ENCODE measurements at places on chromosomes 6 and 20.

DNA sequence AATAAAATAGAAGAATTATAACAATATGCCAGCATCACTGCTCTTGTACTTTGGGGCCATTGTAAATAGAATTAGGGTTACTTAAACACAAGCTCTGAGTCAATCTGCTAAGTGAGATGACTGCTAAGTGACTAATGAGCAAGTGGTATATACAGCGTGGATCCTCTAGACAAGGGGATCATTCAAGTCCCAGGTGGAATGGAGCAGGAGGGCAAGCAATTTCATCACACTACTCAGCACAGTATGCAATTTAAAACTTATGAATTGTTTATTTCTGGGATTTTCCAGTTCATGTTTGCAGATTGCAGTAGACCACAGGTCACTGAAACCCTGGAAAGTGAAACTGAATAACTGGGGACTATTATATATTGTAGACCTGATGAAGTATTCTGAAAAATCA lies 235.3 kb downstream of the BTBD3 start:
- no peak for DNase-seq

GRCh38 chr6:140011537-140011936 lies 637.1 kb upstream of the CITED2 start:
- DNase-seq = no peak

DNA sequence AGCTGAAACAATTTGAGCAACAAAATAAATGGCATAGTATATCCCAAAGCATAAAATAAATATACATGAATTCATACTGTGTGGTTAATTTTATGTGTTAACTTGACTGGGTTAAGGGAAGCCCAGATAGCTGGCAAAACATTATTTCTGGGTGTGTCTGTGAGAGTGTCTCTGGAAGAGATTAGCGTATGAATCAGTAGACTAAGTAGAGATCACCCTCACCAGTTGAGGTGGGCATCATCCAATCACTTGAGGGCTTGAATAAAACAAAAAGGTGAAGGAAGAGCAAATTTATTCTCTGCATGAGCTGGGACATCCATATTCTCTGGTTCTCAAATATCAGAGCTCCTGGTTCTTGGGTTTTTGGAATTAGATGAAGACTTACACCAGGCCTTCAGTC lies 17.9 kb downstream of the SLC22A16 start:
- DNase-seq = no peak

DNA sequence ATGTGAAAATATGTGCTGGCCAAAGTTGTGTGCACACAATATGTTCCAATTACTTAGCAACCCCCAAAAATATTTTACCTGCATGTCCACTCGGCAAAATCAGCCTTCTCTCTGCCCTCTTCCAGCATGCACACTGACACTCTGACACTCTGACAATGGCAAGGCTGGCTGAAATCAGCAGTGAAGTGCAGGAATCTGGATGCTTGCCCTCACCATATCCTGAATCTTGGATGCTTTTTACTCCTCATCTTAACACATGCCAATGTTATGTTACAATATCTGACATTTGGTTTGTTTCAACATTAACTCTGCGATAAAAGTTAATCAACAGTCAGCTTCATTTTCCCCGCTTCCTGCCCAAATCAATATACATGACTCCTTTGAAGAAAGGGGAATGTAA lies 203.2 kb downstream of the COL9A1 start:
- DNase-seq = no peak

DNA sequence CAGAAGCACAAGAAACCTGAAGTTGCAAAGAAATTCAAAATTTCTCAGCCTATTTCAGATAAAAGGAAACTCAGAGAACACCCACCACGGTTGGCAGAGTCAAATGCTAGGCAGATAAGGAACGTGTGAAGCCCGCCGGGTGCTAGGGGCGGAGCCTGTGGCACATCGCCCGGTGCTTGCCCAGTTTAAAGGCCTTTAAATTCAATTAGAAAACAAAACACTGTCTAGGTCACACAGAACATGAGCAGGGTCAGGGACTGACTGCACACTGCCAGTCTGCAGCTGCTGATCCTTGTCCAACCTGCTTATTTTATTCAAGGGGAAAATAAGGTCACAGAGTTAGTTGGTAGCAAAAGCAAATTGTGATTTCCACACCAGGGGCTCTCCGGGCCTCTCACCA lies 75.8 kb downstream of the PSMG4 start:
- DNase-seq = peak; percentile 46

DNA sequence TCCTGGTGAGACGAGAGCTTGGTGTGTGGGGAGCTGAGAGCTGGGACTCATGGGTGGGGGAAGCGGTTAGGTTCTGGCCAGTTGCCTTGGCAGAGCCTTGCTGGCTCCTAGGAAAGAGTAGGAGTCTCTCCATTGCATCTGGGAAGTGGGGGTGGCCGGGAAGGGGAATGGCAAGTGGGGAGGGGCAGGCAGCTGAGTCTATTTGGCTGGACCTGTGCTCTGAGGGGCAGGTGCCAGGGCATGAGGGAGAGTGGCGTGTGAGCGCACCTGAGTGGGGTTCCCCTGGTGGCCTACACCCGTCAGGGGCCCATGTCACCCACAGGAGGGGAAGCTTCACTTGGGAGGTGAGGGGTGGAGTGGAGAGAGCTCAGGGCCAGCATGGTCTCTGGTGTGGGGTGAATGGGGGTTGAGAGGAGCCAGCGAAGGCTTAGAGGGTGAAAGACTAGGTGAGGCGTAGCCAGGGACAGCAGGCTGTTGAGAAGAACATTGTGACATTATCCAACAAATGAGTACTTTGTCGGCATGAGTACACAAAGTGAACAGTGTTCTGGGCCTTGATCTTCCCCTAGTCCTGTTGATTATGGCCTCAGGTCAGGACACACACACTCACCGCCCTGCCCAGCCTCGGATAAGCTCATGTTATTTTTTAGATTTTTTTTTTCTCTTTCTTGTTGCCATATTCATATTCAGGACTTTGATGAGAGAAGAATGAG lies 59.8 kb downstream of the FAM120B start:
- DNase-seq = no peak

DNA sequence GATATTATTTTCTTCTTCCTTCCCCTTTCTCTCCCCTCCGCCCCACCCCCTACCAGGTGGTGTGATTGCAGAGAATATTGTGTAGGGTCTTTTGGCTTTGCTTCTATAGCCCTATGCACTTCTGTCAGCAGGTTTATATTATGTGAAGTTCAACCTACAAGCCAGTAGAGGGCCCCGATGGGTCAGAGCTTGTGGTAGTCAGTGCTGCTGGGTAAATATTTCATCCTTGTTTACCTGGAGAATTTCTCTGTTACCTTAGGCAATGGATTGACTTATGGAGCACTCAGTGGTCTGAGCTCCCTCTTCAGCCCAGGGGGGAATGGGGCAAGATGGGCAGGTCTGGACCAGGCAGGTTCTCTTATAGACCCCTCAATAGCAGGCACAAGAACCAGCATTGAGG lies 720.9 kb downstream of the GRIK2 start:
- DNase-seq = no peak

- DNase-seq = no peak
These were observed 15.6 kb downstream of the TMEM30A start for GRCh38 chr6:75268988-75269354.

DNA sequence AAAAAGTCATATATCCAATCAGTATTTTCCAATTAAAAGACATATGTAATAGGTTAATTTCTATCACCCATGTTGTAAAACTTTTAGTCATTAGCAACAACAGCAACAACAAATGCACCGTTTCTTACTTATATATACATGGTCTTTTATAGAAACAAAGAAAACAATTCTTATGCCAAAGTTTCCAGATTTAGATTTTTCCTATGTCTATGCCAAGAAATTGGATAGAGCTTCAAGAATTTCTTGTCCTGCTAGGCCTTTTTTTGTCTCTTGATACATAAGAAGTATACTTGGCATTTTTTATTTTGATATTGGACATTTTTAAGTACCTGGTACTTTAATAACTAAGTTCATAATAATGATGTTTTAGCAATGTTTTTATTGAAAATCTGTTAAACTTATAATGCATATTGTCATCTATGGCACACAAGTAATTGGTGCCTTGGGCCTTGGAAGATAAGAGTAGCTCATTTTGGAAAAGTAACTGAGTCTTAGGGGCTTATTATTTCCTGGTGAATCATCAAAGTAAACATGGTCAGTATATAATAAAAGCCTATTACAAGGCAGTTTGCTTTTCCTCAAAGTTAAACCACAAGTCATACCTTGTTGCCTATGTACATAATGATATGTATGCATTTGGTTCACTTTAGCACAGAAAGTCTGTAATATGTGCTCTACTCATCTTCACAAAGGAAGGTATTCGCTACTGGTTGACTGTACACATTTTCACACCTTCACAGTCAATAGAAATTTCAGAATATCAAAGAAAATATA lies 10.1 kb upstream of the FRK start:
- DNase-seq = no peak
